Pulmonary artery endothelial cell (primary cell): ENCODE measurements at places on chromosomes 1 and 21. TPM values are rescaled to one million over a fixed set of nuclear protein-coding genes. Genes with fewer than 3 reads are reported as not detected.

GRCh38 chr1:205580140-205580922, 51.5 kb downstream of the ELK4 start:
- DNase-seq: no peak

DNA sequence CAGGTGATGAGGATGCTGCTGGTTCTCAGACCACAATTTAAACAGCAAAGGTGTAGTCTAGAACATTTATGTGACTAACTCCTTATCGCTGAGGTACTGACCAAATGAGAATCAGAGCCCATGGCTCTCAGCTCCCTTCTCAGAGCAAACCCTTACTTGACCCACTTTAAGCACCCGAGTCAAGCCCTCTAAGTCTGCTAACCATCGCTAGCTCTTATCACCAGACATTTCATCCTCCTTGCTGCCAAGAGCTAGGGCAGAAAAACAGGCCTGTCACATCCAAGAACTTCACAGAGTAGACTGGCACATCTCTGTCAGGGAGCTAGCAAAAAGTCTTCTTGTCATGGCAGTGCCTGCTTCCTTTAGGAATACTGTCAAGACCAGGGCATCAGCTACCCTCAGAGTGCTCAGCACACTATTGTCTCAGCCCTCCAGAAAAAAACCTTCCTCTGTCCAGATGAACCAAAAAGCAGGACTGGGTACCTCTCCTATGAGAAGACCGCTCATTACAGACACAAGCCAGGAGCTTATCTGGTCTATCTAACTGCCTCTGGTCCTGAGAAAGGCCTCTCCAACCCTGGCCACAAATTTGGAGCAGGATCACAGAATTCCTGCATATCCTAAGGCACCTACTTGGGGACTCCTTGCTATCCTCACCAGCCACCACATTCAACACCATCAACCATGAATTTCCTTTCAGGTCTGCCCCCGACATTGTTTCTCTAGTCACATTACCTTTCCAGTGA, 26.2 kb downstream of the ERI3 start:
- no peak for DNase-seq

The GCSAML gene
- total RNA-seq: not detected in 2 replicates

DNA sequence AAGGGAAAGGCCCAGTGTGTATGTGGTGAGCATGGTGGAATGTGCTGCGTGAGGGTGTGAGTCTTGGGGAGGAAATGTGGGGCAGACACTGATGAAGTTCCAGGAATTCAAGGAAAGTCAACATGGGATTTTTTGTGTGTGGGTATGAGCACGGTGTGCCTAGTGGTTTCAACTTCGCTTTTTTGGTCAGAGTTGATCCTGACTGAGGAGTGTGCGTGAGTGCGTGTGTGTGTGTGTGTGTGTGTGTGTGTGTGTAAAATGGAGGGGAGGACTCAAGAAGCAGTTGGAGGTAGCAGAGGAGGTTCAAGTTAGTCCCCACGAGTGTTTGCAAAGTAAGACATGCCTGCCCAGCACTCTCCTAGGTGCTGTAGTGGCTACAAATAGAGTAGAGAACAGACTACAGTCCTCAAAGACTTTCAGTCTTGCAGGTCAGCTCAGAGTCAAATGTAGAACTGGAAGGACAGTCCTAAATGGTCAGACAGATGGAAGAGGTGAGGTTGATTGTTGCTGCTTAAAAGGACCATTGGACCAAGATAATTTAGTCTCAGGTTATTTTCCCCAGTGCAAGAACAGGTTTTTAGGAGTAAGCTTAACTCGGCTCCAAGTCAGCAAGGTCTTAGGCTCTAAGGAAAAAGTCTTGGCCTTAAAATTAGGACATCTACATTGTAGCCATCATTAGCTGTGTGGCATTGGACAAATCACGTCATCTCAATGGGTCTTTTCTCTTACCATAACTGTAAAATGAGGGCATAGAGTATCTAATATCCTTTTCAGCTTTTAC, 25.0 kb downstream of the SLAMF1 start:
- DNase-seq: no peak

The CBR3 gene
- 16.8 and 20.2 TPM in 2 replicates for total RNA-seq

DNA sequence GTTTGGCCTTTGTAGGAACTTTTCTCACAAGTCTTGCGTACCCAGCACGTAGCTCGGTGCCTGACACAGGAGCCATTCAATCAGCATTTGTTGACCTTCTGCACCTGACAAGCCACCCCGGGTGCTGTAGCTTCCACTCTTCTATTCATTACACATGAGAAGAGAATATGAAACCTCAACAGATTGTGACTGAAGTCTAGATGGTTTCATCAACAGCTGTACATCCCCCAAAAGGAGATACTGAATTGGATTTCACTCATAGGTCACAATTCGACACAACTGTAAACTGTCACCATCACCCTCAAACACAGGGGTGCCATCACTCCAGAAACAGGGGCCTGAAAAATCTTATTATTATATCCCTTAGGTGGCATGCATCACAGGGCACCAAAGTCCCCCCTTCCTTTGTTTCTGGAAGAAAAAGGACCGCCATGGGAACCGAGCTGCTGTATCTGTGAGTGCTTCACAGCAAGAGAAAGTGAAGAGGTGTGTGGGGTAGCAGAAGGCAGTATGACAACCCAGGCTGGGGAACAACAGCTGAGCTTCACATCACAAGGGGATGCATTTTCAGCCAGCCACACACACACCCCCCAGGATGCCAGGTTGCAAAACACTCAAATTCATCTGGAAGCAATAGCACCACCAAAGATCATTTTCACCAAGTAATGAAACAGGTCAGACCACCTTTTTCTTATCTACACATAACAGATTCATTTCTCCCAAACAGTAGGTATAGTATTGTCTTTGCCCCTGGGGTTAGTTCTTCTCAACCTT, 225.7 kb downstream of the TOMM20 start:
- no peak for DNase-seq

The LIN28A gene
- total RNA-seq: not detected in 2 replicates

GRCh38 chr21:40569357-40569756, 277.6 kb downstream of the DSCAM start:
- no peak for DNase-seq

- DNase-seq: no peak
These were observed 185.0 kb downstream of the DNAH14 start for GRCh38 chr1:225114354-225114990.

The SLC44A3 gene
- total RNA-seq: 0.20 and 1.2 TPM in 2 replicates

GRCh38 chr1:35371506-35371905, 103.0 kb downstream of the ZMYM4 start:
- no peak for DNase-seq

The UTS2 gene
- total RNA-seq: not detected in 2 replicates

- DNase-seq: no peak
These were observed 63.6 kb upstream of the CTTNBP2NL start for GRCh38 chr1:112332176-112333150.

The CCDC27 gene
- total RNA-seq: not detected in 2 replicates

DNA sequence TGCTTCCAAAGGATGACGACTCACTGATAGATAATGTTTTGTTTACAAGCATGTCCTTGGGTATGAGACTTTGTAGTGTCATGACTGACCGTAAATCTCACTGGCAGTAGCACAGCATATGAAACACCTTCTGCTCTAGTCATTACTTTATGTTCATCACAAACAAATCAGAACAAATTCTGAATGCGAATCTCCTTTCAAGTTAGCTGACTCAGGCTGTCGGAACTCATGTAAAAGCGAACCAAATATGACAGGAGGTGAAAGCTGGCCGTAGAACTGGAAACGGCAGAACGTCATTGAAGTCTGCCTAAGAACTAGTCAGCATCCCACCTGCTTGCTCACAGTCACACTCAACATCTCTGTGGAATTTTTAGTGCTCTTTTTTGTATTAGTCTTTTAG, 143.9 kb downstream of the RGS7 start:
- no peak for DNase-seq

The TM2D1 gene
- 41.1 and 68.0 TPM in 2 replicates for total RNA-seq

- no peak for DNase-seq
These were observed at the start of gene TMPRSS2 for GRCh38 chr21:41507521-41508414. TMPRSS2 (minus strand) TSS chr21:41508158; CDS start chr21:41498133, 10,025 bp downstream.

DNA sequence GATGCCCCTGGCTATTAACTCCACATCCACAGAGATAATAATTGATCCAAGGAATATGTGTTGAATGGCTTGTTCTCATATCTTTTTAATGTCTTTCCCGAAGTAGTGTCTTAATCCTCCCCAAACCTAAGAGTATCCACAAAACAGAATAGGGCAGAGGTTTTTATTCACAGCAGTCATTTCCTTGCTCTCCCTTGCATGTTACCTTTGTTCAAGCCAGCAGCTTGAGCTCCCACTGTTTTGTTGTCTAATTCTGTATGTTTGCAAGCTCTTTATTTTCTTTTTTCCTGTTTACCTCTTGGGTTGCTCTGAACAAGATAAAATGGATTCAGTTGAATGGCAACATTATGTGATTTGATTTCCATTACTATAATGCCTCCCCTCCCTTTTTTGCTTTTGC, 308.6 kb upstream of the ZP4 start:
- DNase-seq: no peak

The LRRC39 gene
- 0.20 TPM in 1 of 2 replicates, not detected in the other for total RNA-seq

- no peak for DNase-seq
These were observed 22.0 kb downstream of the FOXO6 start for GRCh38 chr1:41383094-41383852.
